Left forelimb (tissue), 1 donor: ENCODE measurements at places on chromosomes 2 and 18.

GRCh38 chr2:235543851-235544688 is 50.2 kb downstream of the AGAP1 start:
- DNase-seq, result no peak

DNA sequence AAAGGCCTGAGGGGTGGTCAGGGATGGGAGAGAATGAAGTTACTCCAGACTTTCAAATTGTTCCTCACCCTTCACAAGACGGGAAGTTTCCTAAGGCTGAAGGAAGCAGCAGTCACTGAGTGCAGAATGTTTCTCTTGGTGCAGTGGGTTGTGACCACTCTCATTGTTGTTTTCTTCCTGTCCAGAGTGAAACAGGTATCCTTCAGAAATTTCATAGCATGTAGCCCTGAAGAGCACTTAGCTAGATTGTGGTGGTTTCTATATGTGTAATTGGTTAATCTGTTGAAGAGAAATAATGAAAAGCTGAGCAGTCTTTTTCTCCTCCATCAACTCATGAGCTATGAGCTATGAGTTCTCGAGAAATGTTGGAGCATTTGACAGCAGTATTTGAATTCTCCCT is 96.8 kb downstream of the GPD2 start:
- no peak for DNase-seq

- DNase-seq, result no peak
These were observed 13.2 kb downstream of the SH2D6 start for GRCh38 chr2:85431570-85432205.

GRCh38 chr2:121992700-121993099 is 237.2 kb downstream of the TSN start:
- DNase-seq, result no peak

DNA sequence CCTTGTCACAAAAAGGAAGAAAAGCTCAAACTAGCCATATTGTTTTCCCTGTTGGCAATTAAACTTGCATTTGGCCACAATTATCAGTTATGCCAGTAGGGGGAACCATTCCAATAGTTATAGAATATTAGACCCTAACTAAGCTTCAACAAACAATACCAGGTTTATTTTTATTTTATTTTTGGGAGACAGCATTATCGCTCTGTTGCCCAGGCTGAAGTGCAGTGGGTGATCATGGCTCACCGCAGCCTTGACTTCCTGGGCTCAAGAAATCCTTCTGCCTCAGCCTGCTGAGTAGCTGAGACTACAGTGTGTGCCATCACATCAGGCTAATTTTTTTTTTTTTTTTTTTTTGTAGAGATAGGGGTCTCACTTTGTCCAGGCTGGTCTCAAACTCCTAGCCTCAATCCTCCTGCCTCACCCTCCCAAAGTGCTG is 102.1 kb downstream of the ATAD2B start:
- no peak for DNase-seq

- DNase-seq, result no peak
These were observed 76.3 kb downstream of the MTCL1 start for GRCh38 chr18:8781671-8782070.

DNA sequence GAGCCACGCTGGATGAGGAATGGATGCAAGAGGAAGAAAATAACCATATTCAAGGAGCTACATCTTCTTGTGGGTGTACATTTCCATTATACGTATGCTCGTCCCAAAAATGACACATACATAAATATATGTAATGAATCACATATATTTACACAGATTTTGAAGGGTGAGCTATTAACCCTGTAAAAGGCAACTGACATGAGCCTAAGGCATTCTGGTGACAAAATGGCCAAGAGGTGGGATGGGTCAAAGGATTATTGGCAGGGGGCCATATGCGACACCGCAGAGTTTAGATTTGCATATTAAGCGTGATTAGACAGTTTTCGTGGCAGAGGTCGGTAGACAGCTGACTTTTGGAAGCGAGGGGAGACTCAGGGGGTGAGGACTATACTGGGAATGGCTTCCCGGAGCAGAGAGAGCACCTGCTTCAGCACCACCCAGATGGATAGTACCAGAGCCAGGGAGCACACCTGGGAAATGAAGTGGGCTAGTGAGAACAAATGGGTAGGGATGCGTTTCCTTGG is 431 bp upstream of the CNRIP1 start:
- peak; percentile 67 for DNase-seq

DNA sequence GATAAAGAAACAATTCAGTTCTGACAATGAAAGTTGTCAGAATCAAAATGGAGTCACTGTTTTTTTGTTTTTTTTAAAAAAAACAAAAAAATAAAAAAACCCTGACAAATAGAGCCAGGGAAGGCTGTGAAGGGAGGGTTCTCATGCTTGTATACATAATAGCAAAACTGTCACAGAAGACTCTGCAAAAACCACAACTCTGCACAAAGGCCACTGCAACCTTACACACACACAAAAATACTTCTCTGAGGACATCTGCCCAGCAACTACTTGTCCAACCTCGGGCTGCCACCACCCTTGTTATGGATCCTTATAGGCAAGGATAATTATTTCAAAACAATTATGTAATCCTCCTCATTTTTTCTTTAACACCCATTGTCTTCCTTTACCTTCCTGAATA is 41.9 kb upstream of the C2orf66 start:
- DNase-seq, result no peak

DNA sequence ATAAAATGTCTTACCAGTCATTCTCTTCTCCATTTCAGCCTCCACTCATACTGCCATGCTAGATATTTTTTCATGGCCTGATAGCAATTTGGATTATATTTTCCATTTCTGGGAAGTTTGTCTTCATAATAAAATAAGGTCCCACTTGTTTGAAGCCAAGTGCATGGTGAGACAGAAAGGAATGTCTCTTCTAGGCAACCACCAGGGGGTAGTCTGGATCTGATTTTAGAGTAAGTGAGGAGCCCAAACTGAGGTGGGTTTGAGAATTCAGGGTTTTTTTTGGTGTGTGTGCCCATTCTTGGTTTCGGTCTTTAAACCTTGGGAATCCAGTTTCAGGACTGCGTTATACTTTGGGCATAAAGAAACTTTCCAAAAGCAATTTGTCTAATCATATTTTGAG is 315.5 kb downstream of the RPRM start:
- DNase-seq, result no peak

GRCh38 chr18:65298422-65298821 is 452.4 kb upstream of the CDH7 start:
- no peak for DNase-seq

DNA sequence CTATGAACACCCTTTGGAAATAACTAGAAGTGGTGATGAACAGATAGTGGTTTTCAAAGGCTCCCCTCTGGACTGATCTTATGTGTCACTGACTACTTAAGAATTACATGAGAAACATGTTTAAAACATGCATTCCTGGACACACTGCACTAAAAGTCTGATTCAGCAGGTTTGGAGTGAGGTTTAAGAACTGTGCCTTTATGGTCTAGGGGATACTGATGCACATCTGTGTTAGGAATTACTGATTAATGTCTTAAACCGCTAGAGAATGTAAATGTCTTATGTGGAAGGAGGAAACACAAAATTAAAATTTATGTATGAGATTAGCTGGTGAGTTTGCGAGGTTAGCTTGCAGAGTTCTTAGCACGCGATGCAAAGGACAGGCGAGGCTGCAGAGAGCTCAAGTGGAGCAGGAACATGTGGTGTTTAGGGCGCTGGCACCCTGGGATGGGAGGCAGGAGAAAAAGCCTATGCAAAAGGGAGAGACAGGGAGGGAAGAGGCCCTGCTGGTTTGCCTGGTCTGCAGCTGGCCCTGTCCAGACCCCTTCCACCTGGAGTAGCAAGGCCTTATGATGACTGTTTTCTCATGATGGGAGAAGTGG is 11.7 kb downstream of the SH3YL1 start:
- DNase-seq, result no peak

DNA sequence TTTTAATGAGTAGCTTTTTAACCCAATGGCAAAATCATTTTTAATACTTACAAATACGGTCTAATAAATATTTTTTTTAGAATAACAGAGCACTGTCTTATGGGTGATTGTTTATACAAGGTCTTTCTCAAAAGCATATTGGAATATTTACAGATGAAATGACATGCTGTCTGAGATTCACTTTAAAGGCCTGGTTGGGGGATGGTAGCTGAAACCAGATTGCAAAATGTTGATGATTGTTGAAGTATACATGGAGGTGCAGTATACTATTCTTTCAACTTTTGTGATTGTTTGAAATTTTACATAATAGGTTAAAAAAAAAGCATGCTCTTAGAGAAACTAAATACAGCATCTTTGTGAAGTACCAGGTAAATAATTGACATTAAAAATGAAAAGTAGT is 111.2 kb downstream of the FMNL2 start:
- DNase-seq, result no peak

DNA sequence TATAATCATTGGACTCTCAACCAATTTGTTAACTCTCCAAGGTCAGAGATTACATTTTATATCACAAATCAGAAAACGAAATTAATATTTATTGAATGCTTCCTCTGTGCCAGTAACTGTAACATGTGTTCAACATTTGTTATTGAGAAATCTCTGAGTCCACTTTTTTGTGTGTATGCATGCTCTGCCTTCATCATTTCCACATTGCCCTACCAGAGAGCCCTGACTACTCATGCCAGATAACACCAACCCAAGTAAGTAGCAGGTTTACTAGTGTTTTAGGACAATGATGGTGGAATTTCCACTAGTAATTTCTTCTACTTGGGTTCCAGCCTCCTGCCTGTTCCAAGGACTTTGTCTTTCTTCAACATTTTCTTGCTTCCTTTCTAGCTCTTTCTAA is 14.2 kb upstream of the FAP start:
- DNase-seq, result no peak

GRCh38 chr2:72835403-72835802 is 9.6 kb upstream of the EXOC6B start:
- DNase-seq, result no peak

- peak; percentile 30 for DNase-seq
These were observed 134.8 kb upstream of the NCK2 start for GRCh38 chr2:105609746-105610402.

DNA sequence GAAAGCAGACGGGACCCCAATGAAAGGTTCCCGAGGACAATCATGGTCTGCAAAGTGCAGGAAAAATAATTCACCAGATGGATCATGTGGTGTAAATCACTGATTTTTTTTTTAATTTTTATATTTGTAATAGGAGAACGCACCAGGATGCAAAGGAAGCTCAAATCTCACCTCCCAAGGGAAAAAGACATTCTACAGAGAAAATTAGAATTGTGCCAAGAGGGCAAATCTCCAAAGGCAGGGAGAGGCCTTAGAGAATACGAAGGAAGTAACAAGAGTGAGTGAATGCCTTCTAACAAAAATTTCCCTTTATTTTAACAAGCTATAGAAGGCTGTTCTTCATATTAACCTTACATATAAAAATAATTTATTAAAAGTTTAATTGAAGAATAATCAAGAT is 90.9 kb downstream of the ANKRD44 start:
- DNase-seq, result no peak

DNA sequence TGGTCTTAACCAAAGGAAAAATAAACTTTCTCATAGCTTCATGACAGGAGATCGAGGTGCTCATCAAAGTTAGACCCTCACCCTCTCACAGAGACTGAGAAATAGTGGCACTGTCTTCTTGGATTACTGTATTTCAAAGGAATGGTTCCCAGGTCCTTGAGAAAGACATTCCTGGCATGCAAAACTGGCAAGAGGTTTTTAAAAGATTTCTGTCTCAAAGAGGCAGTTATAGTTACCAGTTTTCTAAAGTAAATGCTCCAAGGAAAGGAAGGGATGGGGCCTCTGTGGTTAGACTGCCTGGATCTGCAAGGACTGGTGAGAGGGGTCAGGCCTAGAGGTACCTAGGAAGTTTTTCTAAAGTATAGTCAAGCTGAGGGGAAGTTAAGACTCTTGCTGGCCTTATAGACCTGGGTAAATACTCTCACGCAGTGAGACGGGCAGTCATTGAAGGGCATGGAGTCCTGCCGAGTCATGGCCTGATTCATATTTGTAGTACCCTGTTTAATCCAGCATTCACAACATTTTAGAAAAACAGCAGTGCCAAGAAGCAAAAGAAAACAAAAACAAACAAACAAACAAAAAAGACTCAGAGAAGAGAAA is 226.1 kb downstream of the DOK6 start:
- DNase-seq, result no peak

- no peak for DNase-seq
These were observed 4.5 kb upstream of the CREB1 start for GRCh38 chr2:207525296-207525695.

GRCh38 chr2:217254111-217254510 is 394.2 kb upstream of the TNP1 start:
- DNase-seq, result no peak

DNA sequence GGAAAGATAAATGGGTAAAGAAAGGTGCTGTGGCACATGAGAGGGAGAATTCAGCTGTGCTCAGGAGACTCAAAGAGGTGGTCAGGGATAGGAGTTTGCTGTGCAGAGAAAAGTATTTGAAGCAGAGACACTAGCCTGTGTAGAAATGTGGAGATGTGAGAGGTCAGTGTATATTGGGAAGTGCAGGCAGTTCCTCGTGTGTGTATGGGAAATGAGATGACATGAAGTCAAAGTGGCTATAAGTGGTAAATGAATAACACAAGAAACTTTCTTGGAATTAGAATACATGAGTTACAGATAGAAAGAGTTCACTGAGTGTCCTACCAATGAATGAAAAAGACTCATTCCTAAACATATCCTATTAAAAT is 11.6 kb downstream of the MAP3K20 start:
- DNase-seq, result no peak

- no peak for DNase-seq
These were observed 42.9 kb upstream of the SERTAD2 start for GRCh38 chr2:64696636-64697035.

GRCh38 chr2:64939332-64939917 is 49.8 kb upstream of the SLC1A4 start:
- DNase-seq, result no peak
